T1000 (cell line): ENCODE measurements at places on chromosomes 5 and 9.

- no peak for DNase-seq
Observed at GRCh38 chr9:126081746-126082145, 244.9 kb upstream of the MVB12B start.

DNA sequence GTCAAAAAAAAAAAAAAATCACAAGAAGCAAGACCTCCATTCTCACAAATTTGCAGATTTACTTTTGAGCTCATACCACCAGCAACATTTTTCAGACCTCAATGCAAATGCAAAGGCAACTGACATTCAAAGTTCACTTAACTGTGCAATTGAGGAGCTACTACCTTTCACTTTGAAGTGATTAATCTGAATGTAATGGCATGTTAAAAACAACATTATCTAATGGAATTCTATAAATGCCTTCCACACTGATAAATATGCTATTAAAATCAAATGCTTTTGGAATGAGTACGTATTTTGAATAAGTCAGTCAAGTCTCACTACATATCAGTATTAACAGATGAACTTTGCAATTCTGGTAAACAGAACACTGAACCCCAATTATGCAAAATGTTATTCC lies 32.3 kb downstream of the UBQLN1 start:
- DNase-seq, result no peak

DNA sequence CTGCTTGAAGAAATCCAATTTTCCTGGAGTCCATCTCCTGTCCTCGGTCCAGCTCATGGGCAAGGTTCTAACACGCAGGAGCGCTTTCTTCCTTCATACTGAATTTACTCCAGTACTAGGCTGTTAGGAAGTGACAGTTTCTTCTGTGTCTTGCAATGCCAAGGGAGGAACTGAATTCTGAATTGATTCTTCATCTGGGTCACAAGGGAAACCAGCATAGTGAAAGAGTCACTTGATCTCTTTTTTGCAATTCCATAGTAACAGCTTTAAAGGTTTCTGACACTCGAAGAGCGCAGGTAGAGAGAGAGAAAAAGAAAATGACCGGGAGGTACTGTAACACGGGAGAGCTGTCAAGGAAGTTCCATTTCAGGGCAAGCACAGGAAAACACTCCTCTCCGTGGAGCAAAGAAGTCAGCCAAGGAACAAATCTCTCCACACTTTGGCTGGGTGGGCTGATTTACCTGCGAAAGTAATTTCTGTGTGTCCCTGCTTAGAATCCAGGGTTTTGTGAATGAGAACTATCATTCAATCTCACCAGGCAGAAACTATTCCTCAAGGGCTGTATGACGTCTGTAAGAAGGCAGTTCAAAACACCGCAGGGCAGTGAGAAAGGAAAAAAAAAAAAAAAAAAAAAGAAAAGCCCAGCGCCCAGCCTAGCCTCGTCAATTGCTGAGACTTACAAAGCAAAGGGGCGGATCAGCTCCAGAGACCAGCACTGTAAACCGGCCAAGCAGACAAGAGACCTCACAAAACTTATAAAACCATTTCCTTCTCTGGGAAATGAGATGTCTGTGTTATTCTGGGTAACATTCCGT lies 617.8 kb downstream of the PDE4D start:
- no peak for DNase-seq

GRCh38 chr5:171957591-171958251 lies 48.7 kb downstream of the FBXW11 start:
- DNase-seq, result no peak

DNA sequence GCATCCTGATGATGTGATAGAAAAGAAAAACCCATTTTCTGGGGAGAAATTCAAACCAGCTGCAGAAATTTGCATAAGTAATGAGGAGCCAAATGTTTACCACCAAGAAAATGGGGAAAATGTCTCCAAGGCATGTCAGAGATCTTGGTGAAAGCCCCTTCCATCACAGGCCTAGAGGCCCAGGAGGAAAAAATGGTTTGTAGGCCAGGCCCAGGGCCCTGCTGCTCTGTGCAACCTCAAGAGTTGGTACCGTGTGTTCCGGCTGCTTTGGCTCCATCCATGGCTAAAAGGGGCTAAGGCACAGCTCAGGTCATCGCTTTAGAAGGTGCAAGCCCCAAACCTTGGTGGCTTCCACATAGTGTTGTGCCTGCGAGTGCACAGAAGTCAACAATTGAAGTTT lies 543.1 kb downstream of the ZNF608 start:
- no peak for DNase-seq

- DNase-seq, result no peak
Observed at GRCh38 chr5:151799407-151799806, 27.7 kb downstream of the G3BP1 start.

GRCh38 chr9:69299826-69300225 lies 25.2 kb upstream of the ENTREP1 start:
- DNase-seq, result no peak

GRCh38 chr5:134794082-134794481 lies 35.5 kb downstream of the DDX46 start:
- no peak for DNase-seq

DNA sequence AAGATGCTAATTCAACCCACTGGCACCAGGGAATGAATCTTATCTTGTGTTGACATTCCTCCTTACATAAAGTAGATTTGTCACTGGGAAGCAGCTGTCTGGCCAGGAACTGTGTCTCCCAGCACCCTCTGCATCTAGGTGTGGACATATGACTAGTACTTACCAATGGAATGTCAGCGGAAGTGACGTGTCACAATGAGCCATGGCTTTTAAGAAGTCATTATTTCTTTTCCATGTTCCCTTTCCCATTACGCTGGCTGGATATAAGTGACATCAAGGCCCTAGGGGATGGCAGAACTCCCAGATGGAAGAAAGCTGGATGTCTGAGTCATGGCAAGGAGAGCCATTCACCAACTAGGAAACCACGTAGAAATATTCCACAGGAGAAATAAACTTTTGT lies 84.7 kb upstream of the MAST4 start:
- DNase-seq, result peak; percentile 19

DNA sequence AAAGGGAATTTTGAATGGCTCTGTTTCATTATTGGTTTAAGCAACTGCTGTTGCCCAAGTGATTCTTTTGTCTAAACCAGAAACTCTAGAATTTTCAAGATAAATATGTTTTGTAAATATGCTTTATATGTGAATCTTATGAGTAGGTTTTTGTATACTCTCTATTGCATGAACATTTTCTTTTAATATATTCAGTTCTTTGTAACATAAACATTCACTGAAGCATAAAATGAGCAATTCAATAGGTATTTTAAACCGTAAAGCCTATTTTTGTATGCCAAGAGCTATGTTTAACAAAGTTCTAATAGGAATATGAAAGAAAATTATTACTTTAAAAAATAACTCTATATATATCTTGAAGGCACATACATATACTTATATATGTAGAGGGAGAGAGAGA lies 293.1 kb downstream of the PSAT1 start:
- no peak for DNase-seq

DNA sequence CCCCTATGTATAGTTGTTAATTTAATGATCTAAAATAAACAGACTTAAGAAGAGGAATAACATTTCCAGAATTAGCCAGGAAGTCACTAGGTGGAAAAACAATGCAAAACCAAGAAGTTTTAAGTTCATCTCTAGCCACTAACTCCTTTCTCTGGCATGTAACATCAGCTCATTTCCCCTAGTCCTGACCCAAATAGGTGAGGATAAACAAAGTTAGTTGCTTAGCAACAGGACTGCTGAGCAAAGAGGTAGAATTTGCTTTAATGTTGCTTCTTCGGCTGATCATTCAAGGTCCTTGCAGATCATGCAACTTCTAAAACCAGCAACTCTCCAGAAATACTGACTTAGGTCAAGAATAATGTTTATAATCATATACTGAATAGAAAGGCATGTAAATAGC lies 675.8 kb downstream of the CETN3 start:
- no peak for DNase-seq

- DNase-seq, result peak; percentile 17
Observed at GRCh38 chr5:87722286-87722685, 309.6 kb upstream of the CCNH start.

- no peak for DNase-seq
Observed at GRCh38 chr5:135196483-135196882, 162.5 kb upstream of the PITX1 start.

DNA sequence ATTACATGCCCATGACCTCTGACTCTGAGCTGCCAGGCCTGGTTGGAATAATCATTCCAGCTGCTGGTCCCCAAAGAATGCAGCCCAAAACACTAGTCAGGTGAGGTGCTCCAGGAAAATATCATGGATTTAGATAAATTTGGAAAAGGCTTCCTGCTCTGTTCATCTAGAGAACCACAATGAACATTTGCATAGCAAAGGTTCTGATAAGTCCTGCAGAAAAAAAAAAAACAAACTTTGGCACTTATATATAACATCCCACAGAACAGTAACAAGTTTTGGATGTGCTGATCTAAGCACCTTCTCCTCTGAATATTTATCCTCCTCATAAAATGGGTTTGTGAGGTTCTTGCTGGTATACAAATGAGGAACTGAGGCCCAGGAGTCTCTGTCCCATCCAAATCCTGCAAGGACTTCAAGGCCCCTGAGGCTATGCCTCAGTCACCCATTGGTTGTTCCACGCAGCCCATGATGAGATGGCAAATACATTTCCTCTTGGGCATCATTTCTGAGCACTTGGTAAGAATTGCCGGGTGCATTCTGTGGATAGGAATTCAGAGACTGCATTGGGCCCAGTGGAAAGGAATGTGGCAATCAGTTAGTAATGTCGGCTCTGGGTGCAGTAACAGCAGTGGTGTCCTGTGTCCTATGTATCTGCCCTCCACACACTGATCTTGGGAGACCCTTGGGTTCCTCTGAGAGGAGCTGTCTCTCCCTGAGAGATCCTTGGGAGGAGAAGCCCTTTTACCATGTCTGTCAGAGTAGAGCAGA lies 73.4 kb upstream of the ASS1 start:
- DNase-seq, result no peak

DNA sequence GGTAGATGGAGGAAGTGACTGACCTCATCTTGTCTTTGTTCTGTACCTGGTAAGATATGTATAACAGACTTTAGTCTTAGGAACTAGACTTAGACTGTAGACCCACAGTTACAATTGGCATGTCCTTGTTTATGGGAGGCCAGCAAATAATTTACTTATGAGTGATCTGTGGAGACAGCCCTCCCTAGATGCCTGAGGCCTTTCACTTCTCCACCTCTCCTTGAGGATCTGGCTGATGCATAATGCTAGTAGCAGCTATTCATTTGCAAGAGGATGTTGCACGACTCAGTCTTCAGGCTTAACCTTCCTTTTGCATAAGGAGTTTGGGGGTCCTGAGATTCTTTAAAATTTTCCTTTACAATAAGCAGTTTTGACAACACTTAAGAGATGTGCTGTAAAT lies 100.7 kb downstream of the YTHDC2 start:
- no peak for DNase-seq

GRCh38 chr5:83472508-83473345 lies 1.2 kb downstream of the VCAN start:
- peak; percentile 73 for DNase-seq

DNA sequence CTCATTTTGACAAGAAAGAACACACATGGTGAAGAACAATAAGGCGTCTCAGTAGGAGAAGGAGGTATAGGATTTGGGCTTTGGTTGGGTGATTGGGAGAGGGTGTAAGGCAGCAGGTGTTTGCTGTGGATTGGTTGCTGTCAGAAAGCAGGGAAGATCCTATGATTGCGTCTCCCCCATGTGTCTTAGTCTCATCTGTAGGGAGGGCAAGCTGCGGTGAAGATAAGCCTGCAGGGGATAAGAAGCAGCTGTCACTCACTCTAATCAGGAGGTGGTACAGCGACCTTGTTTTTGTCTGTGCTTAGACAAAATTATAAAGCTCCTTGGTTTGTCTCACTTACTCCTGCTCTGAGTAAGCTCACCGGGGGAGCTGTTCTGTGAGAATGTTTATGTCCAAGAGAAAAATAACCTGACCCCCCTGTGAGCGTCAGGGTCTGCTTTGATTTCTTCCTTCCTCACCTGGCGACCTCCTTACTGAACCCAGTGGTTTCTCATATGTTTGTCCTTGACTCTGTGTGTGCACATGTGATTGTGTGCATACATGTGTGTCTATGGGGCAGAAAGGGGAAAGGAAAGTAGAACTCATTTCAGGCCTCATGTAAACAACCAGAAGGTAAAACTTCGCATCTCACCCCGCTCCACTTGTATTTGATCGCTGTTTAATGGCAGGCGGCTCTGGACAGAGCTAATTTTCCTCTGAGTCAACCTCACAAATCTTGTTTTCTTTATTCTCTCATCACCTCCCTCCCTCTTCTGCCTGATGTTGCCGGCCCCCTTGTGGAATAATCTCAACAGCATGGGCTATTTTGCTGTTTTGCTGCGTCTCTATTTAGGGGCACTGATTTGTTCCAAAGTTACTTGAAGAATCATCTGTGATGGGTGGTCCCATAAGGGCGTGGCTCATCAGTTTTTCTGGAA lies 105.6 kb downstream of the TENT4A start:
- DNase-seq, result no peak

DNA sequence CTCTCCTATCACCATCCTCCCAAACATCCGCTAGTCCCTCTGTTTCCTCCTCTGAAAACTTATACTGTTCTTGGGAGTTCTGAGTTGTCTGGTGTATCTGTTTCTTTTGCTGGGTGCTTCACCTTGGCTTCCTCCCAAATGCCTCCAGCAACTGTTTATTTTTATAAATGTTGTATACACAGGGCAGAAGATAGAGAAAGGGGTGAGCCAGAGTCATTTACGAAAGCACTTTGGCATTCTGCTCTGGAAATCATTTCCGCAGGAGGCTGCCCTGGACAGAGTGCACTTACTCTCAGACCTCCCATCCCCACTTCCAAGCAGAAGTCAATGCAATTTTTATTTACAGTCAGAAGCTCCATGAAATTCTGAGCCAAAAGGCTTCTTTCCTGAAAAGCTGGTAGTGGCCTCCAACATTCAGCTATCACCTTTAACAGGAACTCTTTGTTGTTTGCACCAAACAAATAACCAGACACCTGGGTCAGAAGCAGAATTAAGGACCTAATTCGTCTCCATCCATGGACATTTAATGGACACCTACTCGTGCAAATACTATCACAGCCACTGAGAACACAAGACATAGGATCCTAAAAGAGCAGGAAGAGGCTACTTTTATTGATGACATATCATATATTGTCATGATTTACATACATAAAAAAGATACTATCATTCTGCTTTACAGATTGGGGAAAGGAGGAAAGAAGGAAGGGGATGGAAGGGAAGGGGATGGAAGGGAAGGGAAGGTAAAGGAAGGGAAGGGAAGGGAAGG lies 229.5 kb upstream of the PAPPA start:
- DNase-seq, result peak; percentile 52

DNA sequence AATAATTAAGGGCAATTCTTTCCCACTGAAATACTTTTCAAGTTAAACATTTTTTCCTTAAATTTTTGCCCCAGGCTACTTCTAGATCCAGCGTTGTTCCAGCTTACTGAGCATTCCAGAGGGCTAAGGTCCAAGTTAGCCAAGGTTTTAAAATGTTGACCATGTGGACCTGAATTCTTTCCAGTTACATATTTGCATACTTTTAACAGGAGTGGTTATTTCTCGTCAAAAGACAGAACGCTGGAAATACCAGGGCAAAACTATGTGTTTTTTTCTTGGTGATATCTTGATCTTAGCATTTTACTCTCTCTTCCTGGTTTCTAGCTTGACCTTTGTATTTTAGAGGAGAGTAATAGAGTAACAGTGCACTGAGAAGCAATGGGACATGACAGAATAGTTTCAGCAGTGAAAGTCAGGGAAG lies 32.8 kb downstream of the TMC1 start:
- DNase-seq, result peak; percentile 4
